ENCODE measurements at places on chromosomes 2 and 18. TPM values are rescaled to one million over a fixed set of nuclear protein-coding genes. Genes with fewer than 3 reads are reported as not detected.

- H3K4me3 ChIP-seq = no peak overlapping the region
- no peak overlapping the region for H3K27ac ChIP-seq
- no peaks in the 10 kb centered on the region for H3K4me1 ChIP-seq
- no peak for DNase-seq
- H3K36me3 ChIP-seq = peaks cover 9% of the 10 kb centered on the region
- H3K27me3 ChIP-seq = no peaks in the 10 kb centered on the region
Observed at GRCh38 chr2:25322312-25322711, 19.4 kb downstream of the DNMT3A start.

GRCh38 chr2:239688122-239688681 lies 287.4 kb upstream of the HDAC4 start:
- no peak overlapping the region for H3K27ac ChIP-seq
- DNase-seq = no peak
- peaks cover 94% of the 10 kb centered on the region for H3K27me3 ChIP-seq

- no peak for DNase-seq
- no peak overlapping the region for H3K4me3 ChIP-seq
- no peak overlapping the region for H3K27ac ChIP-seq
- no peaks in the 10 kb centered on the region for H3K27me3 ChIP-seq
- peaks cover 18% of the 10 kb centered on the region for H3K4me1 ChIP-seq
Observed at GRCh38 chr2:241358470-241358869, 2.4 kb downstream of the FARP2 start.

DNA sequence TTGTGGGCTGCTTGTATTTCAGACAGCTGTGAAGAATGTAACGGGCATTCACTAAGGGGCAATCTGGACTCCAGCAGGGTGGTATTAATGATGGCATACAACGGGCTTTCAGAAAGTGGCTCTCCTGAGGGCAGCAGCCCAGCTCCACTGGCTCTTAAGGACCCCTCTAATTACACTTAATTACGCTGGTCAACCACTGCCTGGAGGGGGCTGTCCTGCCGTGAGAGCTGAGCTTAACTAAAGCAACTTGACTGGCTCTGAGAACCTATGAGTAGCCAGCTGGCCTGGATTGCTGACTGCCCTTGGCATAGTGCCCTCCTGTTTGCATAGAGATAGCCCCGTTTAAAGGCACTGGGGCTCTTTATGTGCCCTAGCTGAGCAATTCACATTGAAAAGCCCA lies 3.8 kb downstream of the LIPG start:
- peaks cover 6% of the 10 kb centered on the region for H3K4me1 ChIP-seq
- H3K27ac ChIP-seq = no peak overlapping the region
- no peaks in the 10 kb centered on the region for H3K27me3 ChIP-seq
- no peaks in the 10 kb centered on the region for H3K36me3 ChIP-seq
- no peak for DNase-seq

DNA sequence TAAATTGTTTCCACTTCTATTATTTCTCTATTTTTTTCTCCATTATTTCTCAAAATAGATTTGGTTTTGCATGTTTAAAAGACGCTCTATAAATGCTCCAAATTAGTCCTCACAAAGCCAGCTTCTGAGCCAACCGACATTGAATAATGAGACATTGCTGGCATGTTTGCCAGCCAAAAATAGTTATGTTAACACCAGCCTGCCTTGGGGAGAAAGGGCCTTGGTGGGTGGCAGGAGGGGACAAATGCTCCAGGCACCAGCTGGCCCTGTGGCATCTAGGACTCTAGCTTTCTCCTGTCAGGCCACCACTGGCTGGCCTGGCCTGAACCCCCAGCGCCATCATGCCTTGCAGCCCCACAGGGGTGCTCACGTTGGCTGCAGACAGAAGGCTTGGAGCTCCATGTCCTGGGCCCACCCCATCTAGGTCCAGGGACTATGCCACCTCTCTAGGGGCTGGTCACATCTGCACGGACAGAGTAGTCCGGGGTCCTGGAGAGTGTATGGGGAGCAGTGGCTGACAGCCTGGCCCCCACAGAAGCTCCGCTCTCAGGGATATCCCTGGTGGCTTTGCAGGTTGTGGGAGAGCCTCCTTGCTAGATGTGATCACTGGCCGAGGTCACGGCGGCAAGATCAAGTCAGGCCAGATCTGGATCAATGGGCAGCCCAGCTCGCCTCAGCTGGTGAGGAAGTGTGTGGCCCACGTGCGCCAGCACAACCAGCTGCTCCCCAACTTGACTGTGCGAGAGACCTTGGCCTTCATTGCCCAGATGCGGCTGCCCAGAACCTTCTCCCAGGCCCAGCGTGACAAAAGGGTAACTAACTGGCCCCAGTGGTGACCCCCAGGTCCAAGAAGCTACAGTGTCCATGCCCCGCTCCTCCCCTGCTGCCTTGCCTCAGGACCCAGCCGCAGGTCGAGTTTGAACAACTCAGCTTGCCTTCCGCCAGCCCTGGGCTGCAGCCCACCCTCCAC lies 12.5 kb downstream of the ABCG8 start:
- H3K36me3 ChIP-seq = no peaks in the 10 kb centered on the region
- no peaks in the 10 kb centered on the region for H3K4me1 ChIP-seq
- H3K4me3 ChIP-seq = no peak overlapping the region

DNA sequence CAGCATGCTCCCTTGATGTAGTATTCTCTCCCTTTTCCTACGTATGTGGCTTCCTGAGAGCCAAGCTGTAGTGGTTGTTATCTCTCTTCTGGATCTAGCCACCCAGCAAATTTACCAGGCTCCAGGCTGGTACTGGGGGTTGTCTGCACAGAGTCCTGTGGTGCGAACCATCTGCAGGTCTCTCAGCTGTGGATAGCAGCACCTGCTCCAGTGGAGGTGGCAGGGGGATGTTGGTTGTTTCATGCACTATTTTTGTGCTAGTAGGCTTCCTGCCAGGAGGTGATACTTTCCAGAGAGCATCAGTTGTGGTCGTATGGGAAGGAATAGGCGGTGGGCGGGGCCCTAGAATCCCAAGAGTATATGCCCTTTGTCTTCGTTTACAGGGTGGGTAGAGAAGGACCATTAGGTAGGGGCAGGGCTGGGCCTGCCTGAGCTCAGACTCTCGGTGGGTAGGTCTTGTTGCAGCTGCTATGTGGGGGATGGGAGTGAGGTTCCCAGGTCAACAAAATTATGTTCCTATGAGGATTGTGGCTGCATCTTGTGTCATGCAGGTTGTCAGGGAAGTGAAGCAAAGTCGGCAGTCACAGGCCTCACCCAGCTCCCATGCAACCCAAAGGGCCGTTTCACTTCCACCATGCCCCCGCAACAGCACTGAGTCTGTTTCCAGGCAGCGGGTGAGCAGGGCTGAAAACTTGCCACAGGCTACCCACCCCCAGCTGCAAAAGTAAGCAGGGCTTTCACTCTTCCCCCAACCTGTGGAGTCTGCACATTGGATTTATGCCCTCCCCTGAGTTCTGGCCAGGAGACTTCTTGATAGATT lies 1139.5 kb downstream of the BCL11A start:
- DNase-seq = no peak
- H3K27me3 ChIP-seq = no peaks in the 10 kb centered on the region
- no peaks in the 10 kb centered on the region for H3K4me1 ChIP-seq
- H3K27ac ChIP-seq = no peak overlapping the region
- no peak overlapping the region for H3K4me3 ChIP-seq
- no peaks in the 10 kb centered on the region for H3K36me3 ChIP-seq

GRCh38 chr2:69300650-69301049 lies 86.4 kb downstream of the GFPT1 start:
- H3K36me3 ChIP-seq = no peaks in the 10 kb centered on the region
- H3K4me1 ChIP-seq = peaks cover 26% of the 10 kb centered on the region
- H3K4me3 ChIP-seq = no peak overlapping the region
- H3K27me3 ChIP-seq = no peaks in the 10 kb centered on the region

DNA sequence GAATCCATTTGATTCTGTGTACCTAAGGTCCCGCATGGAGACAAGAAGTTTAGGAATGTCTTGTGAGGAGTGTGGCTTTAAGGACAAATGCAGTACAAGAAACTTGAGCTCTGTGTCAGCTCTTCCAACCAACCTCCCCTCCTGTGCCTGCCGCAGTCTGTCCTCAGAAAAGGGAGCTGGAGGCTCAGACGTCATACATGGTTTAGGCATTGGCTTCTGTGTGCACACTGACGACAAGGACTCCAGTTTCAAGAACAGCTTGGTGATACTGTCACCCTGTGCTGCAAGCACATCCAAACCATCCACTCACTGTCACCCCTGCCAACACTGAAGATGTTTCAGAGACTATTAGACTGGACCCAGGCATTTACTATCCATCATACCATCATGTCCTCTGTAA lies 470.4 kb downstream of the IRS1 start:
- H3K27ac ChIP-seq = no peak overlapping the region
- no peak overlapping the region for H3K4me3 ChIP-seq
- no peaks in the 10 kb centered on the region for H3K27me3 ChIP-seq
- no peak for DNase-seq
- no peaks in the 10 kb centered on the region for H3K36me3 ChIP-seq

DNA sequence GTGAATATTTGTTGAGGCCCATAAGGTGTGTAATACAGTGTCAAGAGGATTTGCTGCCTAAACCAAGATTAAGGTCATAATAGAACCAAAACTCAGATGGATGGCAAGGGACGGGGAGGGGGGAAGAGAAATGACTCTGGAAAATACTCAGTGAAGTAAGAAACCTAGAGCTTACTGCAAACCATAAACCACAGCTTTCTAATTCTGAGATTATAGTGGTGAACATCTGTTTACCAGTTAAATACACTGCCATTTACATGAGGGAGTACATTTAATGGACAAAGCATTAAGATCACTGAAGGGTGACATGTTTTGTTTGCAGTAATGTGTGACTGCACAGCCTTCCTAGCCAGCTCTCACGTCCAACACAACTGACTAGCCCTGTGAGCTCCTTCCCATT lies 19.8 kb downstream of the EVX2 start:
- H3K4me3 ChIP-seq = no peak overlapping the region
- H3K27ac ChIP-seq = no peak overlapping the region
- H3K27me3 ChIP-seq = peaks cover 52% of the 10 kb centered on the region
- no peaks in the 10 kb centered on the region for H3K4me1 ChIP-seq

GRCh38 chr2:105723431-105723830 lies 21.3 kb upstream of the NCK2 start:
- no peak for DNase-seq
- H3K27ac ChIP-seq = no peak overlapping the region
- no peak overlapping the region for H3K4me3 ChIP-seq
- H3K36me3 ChIP-seq = no peaks in the 10 kb centered on the region
- no peaks in the 10 kb centered on the region for H3K27me3 ChIP-seq
- H3K4me1 ChIP-seq = no peaks in the 10 kb centered on the region

- no peak overlapping the region for H3K4me3 ChIP-seq
- H3K27me3 ChIP-seq = no peaks in the 10 kb centered on the region
- no peak overlapping the region for H3K27ac ChIP-seq
- peaks cover 3% of the 10 kb centered on the region for H3K4me1 ChIP-seq
Observed at GRCh38 chr2:37398990-37399389, 54.6 kb downstream of the QPCT start.

DNA sequence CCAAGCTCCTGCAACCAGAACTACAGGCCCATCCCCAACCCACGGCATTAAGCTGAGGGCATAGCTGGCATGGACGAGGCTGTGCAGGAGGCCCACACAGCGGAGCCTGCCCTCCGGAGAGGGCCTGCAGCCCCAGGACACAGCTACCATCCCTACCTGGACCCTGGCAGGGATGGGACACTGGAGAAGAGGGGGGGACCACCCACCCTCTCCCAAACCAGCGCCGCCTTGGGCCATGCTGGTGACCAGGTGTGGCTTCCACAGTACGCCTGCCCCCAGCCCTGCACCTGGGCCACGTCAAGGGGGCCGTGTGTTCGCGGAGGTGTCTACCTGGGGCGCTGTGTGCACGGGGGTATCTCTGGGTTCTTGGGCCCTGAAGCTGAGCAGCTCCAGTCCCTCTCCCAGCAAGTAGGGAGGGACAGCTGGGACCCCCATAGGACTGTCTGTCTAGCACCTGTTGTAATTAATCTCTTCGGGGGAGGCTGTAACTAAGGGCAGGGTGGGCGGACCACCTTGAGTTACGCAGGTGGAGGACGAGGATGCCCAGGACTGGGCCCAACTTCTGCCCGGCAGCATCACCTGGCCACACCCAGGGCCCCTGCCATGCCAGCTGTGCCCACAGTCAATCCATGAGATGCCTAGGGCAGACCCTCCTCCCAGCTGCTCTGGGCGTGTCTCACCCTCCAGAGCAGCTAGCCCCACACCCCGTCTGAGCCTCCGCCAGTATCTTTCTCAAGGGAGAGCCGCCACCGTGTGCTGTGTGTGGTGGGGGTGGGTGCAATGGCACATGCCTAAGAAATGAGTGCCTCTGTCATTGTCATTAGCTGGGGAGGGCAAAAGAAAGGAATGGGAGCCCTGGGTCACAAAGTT lies 18.3 kb downstream of the HS6ST1 start:
- H3K36me3 ChIP-seq = no peaks in the 10 kb centered on the region
- no peaks in the 10 kb centered on the region for H3K27me3 ChIP-seq

GRCh38 chr2:81895620-81896250 lies 1591.2 kb upstream of the LRRTM1 start:
- DNase-seq = peak; percentile 48
- H3K36me3 ChIP-seq = no peaks in the 10 kb centered on the region
- H3K4me3 ChIP-seq = peak overlapping the region; percentile 28
- peaks cover 16% of the 10 kb centered on the region for H3K4me1 ChIP-seq
- H3K27me3 ChIP-seq = no peaks in the 10 kb centered on the region

- peaks cover 16% of the 10 kb centered on the region for H3K4me1 ChIP-seq
- DNase-seq = no peak
- H3K27ac ChIP-seq = no peak overlapping the region
- no peak overlapping the region for H3K4me3 ChIP-seq
- H3K36me3 ChIP-seq = no peaks in the 10 kb centered on the region
Observed at GRCh38 chr2:88608184-88608583, 19.1 kb downstream of the EIF2AK3 start.

GRCh38 chr2:121368836-121369235 lies 83.8 kb upstream of the TFCP2L1 start:
- no peaks in the 10 kb centered on the region for H3K27me3 ChIP-seq
- H3K27ac ChIP-seq = no peak overlapping the region
- peaks cover 27% of the 10 kb centered on the region for H3K4me1 ChIP-seq
- H3K4me3 ChIP-seq = no peak overlapping the region

- no peaks in the 10 kb centered on the region for H3K36me3 ChIP-seq
- H3K4me3 ChIP-seq = no peak overlapping the region
- no peak overlapping the region for H3K27ac ChIP-seq
- peaks cover 8% of the 10 kb centered on the region for H3K4me1 ChIP-seq
- no peaks in the 10 kb centered on the region for H3K27me3 ChIP-seq
Observed at GRCh38 chr2:132400901-132401240, 15.7 kb upstream of the GPR39 start.

- H3K4me1 ChIP-seq = peaks cover 61% of the 10 kb centered on the region
- H3K27me3 ChIP-seq = no peaks in the 10 kb centered on the region
- no peaks in the 10 kb centered on the region for H3K36me3 ChIP-seq
Observed at GRCh38 chr2:26971911-26972786, 1.7 kb downstream of the MAPRE3 start.

GRCh38 chr2:239222706-239223309 lies 178.0 kb downstream of the HDAC4 start:
- no peaks in the 10 kb centered on the region for H3K4me1 ChIP-seq
- H3K36me3 ChIP-seq = no peaks in the 10 kb centered on the region
- no peak overlapping the region for H3K4me3 ChIP-seq

- no peak for DNase-seq
- H3K27me3 ChIP-seq = no peaks in the 10 kb centered on the region
- no peak overlapping the region for H3K4me3 ChIP-seq
- H3K36me3 ChIP-seq = no peaks in the 10 kb centered on the region
- H3K27ac ChIP-seq = no peak overlapping the region
Observed at GRCh38 chr2:229974266-229974665, 52.0 kb downstream of the FBXO36 start.

GRB14 gene
- total RNA-seq = 0.63 TPM

DSG2 gene
- total RNA-seq = 21.1 TPM

GULP1 gene
- 23.1 TPM for total RNA-seq

WIPF1 gene
- 0.29 TPM for total RNA-seq

GPBAR1 gene
- not detected for total RNA-seq

AMER3 gene
- total RNA-seq = not detected

NEU2 gene
- 4.0 TPM for total RNA-seq

SCN7A gene
- total RNA-seq = not detected

FNDC4 gene
- total RNA-seq = 1.7 TPM

TNFRSF11A gene
- 26.5 TPM for total RNA-seq

SH3BP4 gene
- total RNA-seq = 47.3 TPM

CD207 gene
- not detected for total RNA-seq

BAZ2B gene
- total RNA-seq = 19.6 TPM

AOX1 gene
- 54.9 TPM for total RNA-seq
